ENCODE measurements at places on chromosomes 5 and 9.

- no peak for DNase-seq
Measured at GRCh38 chr5:111735583-111736270, 21.3 kb downstream of the NREP start.

DNA sequence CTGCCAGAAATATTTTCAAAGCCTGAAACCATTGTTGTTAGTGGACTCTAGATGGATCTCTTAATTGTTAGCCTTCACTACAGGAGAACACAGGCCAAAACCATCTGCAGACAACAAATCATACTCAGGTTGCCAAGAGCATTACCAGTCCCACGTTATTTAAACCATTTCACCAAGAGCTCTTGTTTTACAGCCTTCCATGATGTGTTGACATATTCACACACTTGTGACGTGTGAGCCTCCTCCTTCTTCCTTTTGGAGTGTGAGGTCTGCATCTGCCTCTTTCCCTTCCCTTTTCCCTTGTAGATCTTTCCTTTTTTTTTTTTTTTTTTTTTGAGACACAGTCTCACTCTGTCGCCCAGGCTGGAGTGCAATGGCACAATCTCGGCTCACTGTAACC is 279.0 kb downstream of the AUH start:
- DNase-seq: no peak

DNA sequence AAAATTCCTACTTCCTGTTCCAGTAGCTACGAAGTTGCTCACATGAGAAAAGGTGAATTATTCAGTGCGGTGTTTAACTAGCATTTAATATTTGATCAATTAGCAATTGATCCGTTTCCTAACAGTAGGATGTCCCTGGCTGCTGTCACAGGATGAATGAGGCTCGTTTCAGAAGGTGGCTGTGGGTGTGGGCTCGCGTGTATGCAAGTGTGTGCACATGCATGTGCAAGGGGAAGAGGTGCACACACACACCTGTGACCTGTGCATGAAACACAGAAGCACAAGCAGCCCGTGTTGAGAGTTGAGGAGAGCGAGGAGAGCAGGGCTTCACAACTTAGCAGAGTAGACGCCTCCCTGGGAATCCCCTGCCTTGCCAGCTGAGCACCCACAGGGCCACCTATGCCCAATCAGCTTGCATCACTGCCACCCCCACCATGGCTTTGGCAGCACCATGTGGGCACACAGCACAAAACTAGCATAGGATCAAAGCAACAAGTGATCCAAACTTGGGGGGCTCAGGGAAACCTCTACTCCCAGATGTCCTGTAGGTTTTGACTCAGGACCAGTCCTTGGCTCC is 107.2 kb downstream of the C5orf15 start:
- DNase-seq: no peak

DNA sequence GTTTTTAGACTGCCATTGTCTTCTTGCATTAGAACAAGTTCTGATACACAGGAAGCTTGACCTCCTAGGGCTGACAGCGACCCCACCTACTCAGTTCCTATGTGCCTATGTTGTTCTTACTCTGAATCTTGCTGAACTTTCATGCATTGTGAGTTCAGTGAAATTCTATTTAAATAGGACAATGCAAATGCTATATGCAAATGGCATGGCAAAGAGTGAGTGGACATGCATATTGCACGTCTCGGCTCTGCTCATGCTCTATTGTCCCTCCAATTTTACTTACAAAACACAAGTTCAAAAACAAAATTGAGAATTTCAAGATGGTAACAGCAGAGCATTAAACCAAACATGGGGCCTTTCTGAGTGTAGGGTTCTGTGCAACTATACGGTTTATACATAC is 5.3 kb upstream of the DCP2 start:
- DNase-seq: no peak

DNA sequence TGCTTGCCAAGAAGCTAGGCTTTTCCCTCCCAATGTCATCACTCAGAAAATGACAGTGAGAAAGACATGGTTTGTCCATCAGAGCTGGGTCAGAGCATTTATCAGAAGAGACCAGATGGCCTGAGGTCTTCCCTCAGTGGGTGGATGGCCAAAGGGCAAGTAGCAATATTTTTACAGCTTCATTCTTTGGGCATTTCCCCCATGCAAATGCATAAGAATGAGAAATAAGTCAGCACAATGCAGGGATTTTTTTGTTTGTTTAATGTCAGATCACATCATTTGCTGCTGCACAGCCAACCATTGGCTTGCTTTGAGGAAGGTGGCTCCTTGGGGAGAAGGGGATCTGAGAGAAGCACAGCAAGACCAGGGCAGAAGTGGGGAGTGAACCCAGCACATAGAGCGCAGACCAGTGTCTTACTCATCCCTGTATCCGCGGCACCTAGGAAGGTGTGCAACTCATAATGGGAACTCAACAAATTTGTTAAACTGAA is 209.6 kb downstream of the SEMA6A start:
- no peak for DNase-seq

- no peak for DNase-seq
Measured at GRCh38 chr5:147643142-147643541, 133.3 kb upstream of the DPYSL3 start.

GRCh38 chr9:97979788-97980478 is 3.2 kb upstream of the ANP32B start:
- no peak for DNase-seq

GRCh38 chr5:134001938-134002731 is 2.6 kb downstream of the VDAC1 start:
- DNase-seq: no peak
